ENCODE measurements at places on chromosomes 3 and 15. TPM values are rescaled to one million over a fixed set of nuclear protein-coding genes. Genes with fewer than 3 reads are reported as not detected.

GRCh38 chr3:188812198-188812597 lies 359.6 kb upstream of the TPRG1 start:
- no peak for DNase-seq

Gene GOLGA8J
- total RNA-seq = not detected

DNA sequence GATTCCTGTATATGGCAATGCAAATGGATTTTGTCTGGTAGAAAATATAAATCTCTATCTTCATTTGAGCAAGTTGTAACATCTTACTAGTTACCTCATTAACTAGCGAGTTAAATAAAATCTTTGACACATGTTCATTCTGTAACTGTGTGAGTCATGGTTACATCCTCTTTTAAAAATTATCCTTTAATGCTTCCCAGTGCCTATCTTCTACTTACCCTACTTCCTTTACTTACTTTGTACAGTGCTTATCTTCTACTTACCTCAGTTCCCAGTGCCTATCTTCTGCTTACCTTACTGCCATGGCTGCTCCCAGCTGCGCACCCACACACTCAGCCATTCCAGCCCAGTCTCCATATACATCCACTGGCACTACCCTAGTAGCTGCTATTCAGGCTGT lies 71.9 kb upstream of the GOLGA8B start:
- DNase-seq = no peak

DNA sequence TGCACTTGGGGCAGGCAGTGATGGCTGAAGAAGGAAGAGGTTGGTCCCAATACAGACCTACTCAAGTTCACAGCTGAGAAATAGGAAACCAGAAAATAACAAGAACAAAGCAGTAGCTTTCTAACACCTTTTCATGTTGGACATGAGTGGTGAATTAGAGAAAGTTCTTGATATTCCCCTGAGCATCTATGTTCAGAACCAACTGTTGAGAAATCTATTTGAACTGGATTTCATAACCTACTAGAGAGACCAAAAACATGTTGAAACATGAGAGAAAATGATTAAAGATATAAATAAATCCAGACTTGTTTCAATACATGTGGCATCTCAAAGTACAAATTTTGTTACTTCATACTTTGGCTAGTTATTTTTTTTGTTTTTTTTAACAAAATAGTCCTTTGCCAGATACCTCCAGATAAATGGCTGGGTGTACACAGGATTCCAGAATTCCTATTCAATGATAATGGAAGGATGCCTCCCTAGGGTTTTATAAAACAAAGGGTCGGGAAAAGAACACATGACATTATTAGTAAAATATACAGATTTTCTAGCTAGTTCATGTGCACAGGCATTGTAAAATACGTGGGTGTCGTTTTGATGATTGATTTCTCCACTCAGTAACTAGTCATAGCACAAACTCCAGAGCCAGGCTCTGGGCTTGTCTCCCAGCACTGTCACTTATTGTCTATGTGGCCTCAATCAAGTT lies 34.4 kb upstream of the TNFSF10 start:
- DNase-seq = no peak
